Activated T-helper 1 cell treated with anti-CD3 and anti-CD28 coated beads, Interleukin-12 subunit alpha, Interleukin-12 subunit beta, Interleukin-2, Interleukin-4 antibody, amounts not matched to agents 30 ng/mL and 10 ng/mL and 1 ng/mL, durations not matched to agents 14 hours and 24 hours and 36 hours (primary cell): ENCODE measurements at places on chromosomes 3 and 15.

GRCh38 chr3:31810991-31811433, 170.1 kb downstream of the OSBPL10 start:
- DNase-seq = no peak

- DNase-seq = no peak
These were observed 189.3 kb downstream of the OPA1 start for GRCh38 chr3:193782276-193782647.

GRCh38 chr15:70250208-70251201, 152.8 kb upstream of the TLE3 start:
- DNase-seq = no peak

DNA sequence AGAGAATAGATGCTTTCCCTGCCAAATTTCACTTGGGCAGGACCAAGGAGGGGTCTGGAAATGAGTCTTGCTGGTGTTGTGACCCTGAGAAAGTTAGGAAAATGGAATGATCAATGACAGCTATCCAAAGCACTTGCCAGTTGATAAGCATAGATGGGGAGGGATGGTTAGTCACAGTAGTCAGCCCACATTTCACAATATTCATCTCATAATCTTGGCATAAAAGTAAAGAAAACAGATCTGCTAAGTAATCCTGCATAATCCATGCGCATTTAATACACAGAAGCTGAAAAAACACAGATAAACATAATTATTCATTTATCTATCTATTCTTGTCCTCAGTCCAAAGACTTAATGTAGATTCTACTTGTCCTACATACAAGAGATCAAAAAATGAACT, 184.1 kb downstream of the ZIC4 start:
- no peak for DNase-seq

DNA sequence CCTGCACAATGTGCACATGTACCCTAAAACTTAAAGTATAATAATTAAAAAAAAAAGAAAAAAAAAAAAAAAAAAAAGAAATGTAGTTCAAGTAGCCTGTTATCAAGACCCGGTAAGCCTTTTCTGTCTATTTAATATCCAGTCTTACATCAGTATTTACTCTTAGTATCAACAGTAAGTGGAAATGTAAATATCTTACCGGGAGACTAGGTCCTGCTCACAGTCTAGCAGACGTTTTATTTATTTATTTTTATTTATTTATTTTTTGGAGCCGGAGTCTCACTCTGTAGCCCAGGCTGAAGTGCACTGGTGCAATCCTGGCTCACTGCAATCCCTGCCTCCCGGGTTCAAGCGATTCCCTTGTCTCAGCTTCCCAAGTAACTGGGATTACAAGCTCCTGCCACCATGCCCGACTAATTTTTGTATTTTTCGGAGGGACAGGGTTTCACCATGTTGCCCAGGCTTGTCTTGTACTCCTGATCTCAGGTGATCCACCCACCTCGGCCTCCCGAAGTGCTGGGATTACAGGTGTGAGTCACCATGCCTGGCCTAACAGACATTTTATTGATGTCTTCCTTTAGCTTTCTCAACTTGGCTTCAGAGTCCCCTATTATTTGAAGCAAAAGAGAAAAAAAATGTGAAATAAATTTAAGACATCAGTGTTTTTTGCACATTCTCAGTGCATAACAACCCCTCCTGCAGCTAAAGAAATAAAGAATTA, 19.9 kb downstream of the C2CD4B start:
- no peak for DNase-seq

DNA sequence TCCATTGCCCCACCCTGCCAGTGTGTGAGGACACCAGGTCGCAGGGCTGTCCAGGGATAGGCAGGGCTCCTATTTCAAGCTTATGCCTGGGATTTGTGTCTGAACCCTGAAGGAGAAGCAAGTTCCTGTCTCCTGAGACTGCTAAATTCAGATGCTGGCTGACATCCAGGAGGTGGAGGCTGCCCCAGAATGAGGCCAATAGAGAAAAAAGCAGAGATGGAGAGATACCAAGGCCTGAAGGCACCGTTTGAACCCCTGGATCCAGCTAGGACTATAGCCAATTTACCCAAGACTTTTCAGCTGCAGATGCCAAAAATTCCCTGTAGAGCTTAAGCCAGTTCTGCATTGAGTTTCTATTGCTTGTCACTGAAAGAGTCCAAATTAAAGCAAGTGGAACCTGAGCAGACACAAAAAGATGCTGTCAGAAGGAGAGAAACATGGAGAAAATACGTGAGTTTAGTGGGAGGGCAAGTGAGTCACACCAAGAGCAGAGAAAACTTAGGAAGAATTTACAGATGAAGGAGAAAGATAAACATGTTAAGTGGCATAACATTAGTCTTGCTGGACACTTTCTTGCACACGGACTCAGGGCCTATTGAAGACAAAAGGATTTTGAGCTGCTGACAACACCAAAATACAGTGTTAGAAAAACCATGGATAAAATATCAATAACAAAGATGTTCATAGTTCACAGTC, 148.6 kb downstream of the CNTN3 start:
- no peak for DNase-seq
